ENCODE measurements at places on chromosomes 11 and 22.

- no peak overlapping the region for H3K4me3 ChIP-seq
- H3K27me3 ChIP-seq, result peaks cover 15% of the 10 kb centered on the region
- no peak overlapping the region for H3K27ac ChIP-seq
- DNase-seq, result no peak
Observed at GRCh38 chr22:37526376-37526775, 7.2 kb upstream of the CARD10 start.

DNA sequence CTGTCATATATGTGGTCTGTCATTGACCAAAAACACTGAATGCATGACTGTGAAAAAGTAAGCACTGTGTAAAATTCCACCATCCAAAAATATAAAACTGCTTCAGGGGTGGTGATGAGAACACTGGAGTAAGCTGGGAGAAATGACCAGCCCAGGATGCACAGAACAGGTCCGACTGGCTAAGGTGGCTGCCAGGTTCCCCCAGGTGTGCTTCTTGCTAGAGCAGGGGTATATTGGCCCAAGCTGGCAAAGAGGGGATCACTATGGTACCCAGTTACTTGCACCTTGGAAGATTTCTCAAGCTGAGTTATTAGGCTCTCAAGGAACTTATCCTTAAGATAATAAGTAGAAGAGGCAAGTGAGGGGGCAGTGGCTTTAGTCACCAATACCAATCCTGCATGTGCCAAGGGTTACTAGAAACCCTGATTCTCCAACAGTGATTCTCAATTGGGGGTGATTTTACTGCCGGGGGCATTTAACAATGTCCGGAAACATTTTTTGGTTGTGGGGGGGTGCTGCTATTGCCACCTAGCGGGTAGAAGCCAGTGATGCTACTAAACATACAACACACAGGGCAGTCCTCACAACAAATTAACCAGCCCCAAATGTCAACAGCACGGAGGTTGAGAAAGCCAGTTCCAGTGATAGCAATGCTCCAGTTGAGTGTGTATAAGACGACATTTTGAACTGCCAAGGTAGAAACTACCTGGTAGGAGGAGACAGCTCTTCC lies 15.7 kb downstream of the SNU13 start:
- peaks cover 20% of the 10 kb centered on the region for H3K36me3 ChIP-seq
- H3K4me1 ChIP-seq, result peaks cover 24% of the 10 kb centered on the region
- no peak for DNase-seq
- H3K27ac ChIP-seq, result peak overlapping the region; percentile 4
- no peak overlapping the region for H3K4me3 ChIP-seq

DNA sequence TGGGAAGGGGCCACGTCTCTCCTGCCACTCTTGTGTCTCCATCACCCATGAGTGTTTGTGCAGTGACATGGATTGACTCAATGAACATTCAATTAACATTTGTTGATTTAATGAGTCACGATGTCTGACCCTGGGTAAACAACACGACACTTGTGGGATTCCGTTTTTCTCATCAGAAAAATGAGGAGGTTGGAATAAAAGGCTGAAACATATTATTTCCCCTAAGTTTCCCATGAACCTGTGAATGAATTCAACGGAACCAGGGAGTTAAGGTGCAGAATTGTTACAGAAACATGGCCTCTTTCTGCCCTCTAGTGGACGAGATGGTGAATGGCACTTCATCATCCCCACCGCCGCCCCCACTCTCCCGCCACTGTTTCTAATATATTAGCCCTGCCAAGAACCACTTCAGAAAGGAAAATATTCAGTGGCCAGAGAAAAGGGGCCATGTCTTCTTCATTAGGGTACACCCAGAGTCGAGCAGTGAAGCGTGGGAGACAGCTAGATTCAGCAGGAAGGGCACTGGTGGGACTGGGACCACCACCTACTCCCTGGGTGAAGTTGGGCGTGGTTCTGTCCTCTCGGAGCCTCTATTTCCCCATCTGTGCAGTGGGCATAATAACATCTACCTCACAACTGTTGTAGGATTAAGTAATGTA lies 46.3 kb upstream of the SYT13 start:
- H3K4me1 ChIP-seq, result no peaks in the 10 kb centered on the region
- H3K36me3 ChIP-seq, result no peaks in the 10 kb centered on the region
- DNase-seq, result peak; percentile 23
- H3K4me3 ChIP-seq, result no peak overlapping the region

DNA sequence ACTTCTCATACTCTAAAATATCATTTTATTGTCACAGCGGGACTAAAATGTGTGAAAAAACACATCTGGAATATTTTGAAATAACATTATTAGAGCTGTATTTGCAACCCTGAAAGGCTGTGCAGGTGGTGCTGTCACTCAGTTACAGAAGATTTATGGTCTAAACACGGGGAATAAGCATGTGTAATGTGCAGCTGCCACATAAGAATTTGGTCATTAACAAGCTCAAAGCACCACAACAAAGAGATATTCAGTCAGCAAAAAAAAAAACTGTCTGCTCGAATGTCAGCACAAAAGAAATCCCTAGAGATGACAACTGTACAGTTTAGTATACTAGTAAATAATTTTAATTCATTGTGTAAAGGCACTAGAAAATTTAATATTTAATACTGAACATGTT lies 31.3 kb downstream of the TMEM123 start:
- H3K27ac ChIP-seq, result no peak overlapping the region
- no peak for DNase-seq

DNA sequence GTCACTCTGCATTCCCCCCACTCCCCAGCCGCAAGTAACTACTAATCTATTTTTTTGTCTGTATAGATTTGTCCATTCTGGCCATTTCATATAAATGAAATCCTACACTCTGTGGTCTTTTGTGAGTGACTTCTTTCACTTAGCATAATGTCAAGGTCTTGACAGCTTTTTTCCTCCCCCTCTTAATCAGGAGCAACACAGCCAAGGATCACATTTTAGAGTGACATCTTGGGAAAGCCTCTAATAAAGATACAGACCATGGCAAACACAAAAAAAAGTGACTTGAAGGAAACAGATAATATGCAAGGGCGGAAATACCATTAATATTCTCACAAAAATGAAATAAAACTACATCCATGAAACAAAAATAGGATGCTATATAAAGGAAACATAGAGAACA lies 43.9 kb downstream of the RAB30 start:
- peak overlapping the region; percentile 3 for H3K4me3 ChIP-seq
- H3K27ac ChIP-seq, result peak overlapping the region; percentile 83
- DNase-seq, result no peak
- H3K4me1 ChIP-seq, result peaks cover 83% of the 10 kb centered on the region
- H3K36me3 ChIP-seq, result no peaks in the 10 kb centered on the region
- H3K27me3 ChIP-seq, result no peaks in the 10 kb centered on the region

GRCh38 chr22:17726928-17727897 lies 47.1 kb downstream of the BID start:
- peak overlapping the region; percentile 60 for H3K27ac ChIP-seq
- peaks cover 12% of the 10 kb centered on the region for H3K4me1 ChIP-seq
- no peak for DNase-seq
- H3K4me3 ChIP-seq, result no peak overlapping the region
- no peaks in the 10 kb centered on the region for H3K27me3 ChIP-seq

DNA sequence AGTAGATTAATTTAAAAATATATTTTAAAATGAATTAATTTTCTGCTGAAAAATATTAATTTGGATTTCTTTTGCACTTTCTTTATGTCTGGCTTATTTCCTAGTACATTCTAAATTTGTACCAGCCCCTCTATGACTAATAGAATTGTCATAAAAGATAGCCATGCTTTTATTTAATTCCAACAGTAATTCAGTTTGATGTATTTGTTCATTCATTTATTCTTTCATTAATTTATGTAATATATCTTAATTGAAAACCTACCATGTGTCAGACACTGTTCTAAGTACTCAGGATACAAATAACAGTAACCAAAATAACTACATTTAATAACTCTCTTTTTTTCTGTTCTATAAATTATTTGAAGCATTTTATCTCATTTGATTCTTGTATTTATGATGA lies 264.0 kb upstream of the CCDC179 start:
- no peak for DNase-seq
- H3K4me3 ChIP-seq, result no peak overlapping the region
- H3K27me3 ChIP-seq, result no peaks in the 10 kb centered on the region
- no peaks in the 10 kb centered on the region for H3K36me3 ChIP-seq
- no peak overlapping the region for H3K27ac ChIP-seq
- H3K4me1 ChIP-seq, result no peaks in the 10 kb centered on the region

DNA sequence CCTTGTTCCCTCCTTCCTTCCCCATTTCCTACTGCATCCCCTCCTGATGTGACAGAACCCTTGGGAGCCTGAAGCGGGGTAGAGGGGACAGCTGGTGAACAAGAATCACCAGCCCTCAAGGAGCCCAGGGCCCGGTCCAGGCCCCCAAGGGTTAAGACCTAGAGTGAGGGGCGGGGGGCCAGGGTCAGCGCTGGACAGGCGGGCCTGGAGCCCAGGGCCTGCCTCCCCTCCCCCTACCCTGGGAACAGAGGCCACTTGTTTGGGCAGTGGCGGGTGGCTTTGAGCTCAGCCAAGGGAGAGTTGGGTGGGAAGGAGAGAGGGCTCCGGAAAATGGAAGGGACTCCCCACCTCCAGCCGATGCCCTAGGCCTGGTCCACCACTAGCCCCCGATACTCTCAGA lies 2.1 kb downstream of the ARAP1 start:
- H3K36me3 ChIP-seq, result no peaks in the 10 kb centered on the region
- H3K27me3 ChIP-seq, result no peaks in the 10 kb centered on the region
- no peak for DNase-seq
- no peak overlapping the region for H3K27ac ChIP-seq
- H3K4me1 ChIP-seq, result peaks cover 72% of the 10 kb centered on the region

DNA sequence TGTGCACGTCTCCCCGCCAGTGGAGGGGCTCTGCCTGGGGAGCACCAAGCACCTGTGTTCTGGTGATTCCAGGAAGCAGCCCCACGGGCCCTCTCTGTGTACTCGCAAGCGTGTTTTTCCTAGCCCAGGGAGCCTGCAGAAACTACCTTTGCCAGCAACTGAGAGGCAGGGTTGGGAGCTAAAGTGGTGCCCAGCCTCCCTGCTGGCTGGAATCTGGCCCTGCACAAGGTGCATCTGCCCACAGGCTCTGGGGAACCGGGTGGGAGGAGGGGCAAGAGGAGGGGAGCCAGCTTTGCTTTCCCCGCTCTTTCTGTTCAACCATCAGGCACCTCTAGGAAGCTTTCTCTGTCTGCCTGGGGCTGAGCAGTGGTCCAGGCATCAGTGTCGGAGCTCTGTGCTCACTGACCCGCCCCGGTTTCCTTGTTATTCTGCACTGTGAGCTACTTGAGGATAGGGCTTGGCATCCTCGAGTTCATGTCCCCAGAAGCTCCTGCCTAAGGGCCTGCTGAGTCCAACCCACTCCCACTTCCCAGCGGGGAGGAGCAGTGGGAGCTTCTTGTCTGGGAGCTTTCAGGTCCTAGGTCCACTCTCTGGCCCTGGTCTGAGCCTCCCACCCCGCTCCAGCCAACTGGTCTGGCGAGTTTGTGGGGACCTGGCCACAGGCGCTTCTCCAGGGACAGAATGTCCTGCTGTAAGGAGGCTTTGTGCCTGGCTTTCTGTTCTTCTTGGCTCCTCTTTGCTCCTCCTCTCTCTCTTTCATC lies 14.9 kb downstream of the DAGLA start:
- H3K4me1 ChIP-seq, result peaks cover 13% of the 10 kb centered on the region
- H3K27me3 ChIP-seq, result peaks cover 9% of the 10 kb centered on the region
- H3K4me3 ChIP-seq, result no peak overlapping the region
- DNase-seq, result no peak
- no peaks in the 10 kb centered on the region for H3K36me3 ChIP-seq

DNA sequence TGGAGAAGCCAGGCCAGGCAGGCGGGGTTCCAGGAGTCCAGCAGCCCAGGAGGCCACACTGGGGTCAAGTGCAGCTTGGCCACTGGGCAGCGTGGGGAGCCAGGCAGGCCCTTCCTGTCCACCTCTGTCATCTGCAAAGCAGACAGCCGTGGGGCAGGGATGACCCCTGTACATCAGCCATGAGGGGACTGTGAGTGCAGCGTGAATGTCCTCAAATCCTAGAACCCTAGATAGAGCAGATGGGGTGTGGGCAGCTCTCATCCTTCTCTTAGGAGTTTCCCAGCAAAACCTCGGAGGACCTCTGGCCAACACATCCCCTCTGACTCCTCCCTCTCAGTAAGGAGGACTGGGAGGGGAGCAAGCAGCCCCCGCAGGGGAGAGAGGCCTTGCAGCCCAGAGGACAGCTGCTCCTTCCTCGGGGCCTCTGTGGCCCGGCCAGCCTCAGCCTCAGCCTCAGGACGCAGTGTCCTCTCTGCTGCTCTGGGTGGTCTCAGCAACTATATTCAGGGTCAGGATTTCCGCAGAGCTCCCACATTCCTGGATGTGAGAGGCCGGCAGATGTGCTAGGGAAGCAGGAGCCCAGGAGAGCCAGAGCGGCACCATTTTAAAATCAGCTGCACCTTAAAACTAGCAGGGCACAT lies 820.5 kb downstream of the BRD1 start:
- no peaks in the 10 kb centered on the region for H3K36me3 ChIP-seq
- no peak overlapping the region for H3K4me3 ChIP-seq
- DNase-seq, result no peak
- H3K4me1 ChIP-seq, result no peaks in the 10 kb centered on the region

GRCh38 chr11:44456544-44457300 lies 108.7 kb upstream of the CD82 start:
- no peaks in the 10 kb centered on the region for H3K4me1 ChIP-seq
- no peak overlapping the region for H3K4me3 ChIP-seq
- DNase-seq, result no peak
- no peaks in the 10 kb centered on the region for H3K36me3 ChIP-seq
- H3K27ac ChIP-seq, result no peak overlapping the region

DNA sequence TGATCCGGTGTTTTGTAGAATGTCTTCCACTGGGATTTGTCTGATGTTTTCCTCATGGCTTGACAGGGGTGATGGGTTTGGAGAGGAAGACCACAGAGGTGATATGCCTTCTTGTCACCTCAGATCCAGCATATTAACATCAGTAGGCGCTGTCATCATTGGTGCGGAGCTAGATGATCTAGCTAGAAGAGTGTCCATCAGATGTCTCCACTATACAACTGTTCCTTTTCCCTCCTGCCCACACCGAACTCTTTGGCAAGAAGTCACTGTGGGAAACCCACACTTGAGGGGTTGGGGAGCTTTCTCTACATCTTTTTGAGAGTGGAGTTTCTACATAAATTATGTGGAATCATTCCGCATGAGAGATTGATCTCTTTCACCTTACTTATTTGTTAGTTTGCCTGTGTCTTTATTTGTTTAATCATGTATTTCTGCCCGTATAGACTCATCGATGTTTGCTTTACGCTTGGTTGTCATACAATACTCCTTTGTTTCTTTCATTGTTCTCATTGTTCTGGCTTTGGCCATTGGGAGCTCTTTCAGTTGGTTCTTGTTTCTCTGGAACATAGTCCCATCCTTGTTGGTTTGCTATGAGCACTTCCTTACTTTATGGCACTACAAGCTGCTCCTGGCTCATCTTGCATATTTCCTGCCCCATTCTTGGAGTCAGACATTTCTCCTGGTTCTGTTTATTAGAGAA lies 1420.3 kb downstream of the BRD1 start:
- no peak overlapping the region for H3K27ac ChIP-seq
- peaks cover 10% of the 10 kb centered on the region for H3K27me3 ChIP-seq
- DNase-seq, result no peak
- H3K4me1 ChIP-seq, result no peaks in the 10 kb centered on the region

GRCh38 chr22:23777776-23778576 lies 5.3 kb downstream of the MMP11 start:
- H3K27ac ChIP-seq, result no peak overlapping the region
- H3K36me3 ChIP-seq, result peaks cover 7% of the 10 kb centered on the region
- H3K4me3 ChIP-seq, result no peak overlapping the region
- peaks cover 19% of the 10 kb centered on the region for H3K4me1 ChIP-seq
- no peaks in the 10 kb centered on the region for H3K27me3 ChIP-seq

Measured in naive B cell (primary cell).